ENCODE measurements at places on chromosomes 1 and 21.

DNA sequence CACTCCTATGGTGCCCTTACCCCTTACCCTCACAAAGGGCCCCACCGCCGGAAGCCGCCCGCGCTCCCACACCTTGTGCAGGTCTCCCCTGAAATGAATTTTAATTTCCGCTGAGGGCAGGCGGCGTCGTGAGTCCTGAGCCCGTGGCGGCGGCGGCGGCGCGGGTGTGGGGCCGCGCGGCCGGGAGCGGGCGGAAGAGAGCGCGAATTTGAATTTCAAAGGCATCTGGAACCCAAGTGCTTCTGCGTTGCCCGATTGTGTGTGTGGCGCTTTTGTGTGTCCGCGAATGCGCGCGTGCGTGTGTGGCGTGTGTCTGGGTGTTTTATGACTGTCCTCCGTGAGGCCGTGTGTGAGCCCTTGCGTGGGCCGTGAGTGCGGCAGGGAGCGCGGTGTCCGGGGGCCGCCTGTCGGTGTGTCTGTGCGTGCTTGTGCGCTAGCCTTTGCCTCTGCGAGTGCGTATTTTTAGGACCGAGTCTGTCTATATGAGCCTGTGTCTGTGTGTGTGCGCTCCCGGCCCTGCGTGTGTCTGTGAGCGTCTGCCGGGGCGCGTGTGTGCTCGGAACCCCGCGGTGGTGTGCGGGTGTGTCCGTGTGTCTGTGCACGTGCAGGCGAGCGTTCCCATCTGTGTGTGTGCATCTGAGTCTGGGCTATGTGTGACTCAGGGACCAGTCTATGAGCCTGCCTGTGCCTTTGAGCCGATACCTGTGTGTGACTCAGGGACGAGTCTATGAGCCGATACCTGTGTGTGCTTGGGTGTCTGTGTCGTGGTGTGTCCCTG is 7.9 kb upstream of the ADGRB2 start:
- no peak for DNase-seq

DNA sequence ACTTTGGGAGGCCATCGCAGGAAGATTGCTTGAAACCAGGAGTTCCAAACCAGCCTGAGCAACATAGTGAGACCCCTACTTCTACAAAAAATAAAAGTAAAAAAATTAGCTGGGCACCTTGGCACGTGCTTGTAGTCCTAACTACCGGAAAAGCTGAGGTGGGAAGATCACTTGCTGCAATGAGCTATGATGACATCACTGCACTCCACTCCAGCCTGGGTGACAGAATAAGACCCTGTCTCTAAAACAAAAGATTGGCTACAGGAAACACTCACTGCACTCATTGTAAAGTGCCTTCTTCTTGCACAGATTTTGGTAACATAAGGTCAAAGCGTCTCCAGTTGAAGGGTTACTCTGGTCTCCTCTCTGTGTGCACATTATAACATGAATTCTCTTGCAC is 305.7 kb downstream of the TM2D1 start:
- no peak for DNase-seq

DNA sequence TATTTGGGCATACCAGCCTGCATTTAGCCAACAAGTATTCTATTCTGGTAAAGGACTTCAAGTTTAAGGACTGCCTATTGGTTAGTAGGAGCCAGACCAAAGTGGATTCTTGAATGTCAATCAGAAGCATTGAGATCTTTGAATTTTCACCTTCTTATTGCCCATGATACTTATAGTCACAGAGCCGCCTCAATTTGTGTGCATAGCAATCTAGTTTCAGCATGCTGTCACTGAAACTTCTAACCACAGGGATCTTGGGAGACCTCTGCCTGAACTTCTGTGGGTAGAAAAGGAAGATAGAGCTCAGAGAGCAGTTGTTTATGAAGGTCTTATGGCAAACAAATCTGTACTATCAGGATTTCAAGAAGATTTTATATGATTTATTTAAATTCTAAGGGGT is 501.4 kb upstream of the USP24 start:
- no peak for DNase-seq

DNA sequence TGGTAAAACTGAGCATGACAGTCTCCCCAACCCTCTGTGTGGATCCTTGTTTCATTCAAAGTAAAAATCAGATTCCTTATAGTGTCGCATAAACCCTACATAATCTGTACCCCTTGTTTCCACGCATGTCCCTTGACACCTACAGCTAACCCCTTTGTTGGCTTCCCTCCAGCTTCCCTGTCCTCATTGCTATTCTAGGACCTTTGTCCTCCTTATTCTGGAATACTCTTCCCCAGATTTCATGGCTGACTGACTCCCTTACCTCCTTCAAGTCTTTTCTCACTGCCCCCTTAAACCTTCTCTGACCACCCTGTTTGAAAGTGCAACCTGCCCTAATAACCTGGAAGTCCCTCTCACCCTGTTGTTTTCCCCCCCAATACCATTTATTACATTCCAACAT is 4.0 kb downstream of the RNF11 start:
- DNase-seq = no peak

GRCh38 chr21:18771845-18772380 is 368.3 kb upstream of the TMPRSS15 start:
- DNase-seq = no peak

GRCh38 chr1:162639718-162640117 is 7.5 kb downstream of the DDR2 start:
- no peak for DNase-seq

GRCh38 chr1:207752456-207752998 is 673 bp downstream of the CD46 start:
- no peak for DNase-seq

- DNase-seq = no peak
Measured at GRCh38 chr1:15993666-15994065, 10.4 kb upstream of the SRARP start.

DNA sequence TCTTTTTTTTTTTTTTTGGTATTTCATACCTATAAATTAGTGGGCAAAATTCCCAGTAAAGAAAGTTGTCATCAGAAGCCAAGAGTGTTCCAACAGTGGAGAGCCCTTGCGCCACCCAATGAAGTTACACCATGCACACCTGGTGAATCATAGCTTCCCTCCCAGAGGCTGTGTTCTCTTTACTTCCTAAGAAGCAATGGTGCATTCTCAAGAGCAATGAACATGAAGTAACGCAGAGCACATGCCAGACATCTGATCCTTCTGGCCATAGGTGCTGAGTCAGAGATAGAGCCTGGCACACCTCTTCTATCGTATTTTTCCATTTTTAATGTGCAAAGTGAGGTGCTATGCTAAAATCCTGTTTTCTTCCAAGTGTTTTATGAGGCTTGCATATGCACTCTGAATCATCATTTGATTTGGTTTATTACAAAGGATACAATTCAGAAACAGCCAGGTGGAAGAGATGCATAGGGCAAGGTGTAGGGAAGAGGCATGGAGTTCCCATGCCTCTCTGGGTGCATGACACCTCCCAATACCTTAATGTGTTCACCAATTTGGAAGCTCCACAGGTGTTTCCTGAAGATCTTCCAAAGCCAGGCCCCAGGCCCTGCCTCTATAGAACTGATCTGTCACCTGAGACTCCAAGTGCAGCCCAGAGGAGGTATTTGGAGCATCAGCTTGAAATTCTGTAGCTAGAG is 408.0 kb downstream of the SIPA1L2 start:
- DNase-seq = no peak

GRCh38 chr1:180743868-180744267 is 112.0 kb downstream of the XPR1 start:
- DNase-seq = no peak

- DNase-seq = no peak
Measured at GRCh38 chr1:175250027-175250426, 57.5 kb upstream of the KIAA0040 start.

DNA sequence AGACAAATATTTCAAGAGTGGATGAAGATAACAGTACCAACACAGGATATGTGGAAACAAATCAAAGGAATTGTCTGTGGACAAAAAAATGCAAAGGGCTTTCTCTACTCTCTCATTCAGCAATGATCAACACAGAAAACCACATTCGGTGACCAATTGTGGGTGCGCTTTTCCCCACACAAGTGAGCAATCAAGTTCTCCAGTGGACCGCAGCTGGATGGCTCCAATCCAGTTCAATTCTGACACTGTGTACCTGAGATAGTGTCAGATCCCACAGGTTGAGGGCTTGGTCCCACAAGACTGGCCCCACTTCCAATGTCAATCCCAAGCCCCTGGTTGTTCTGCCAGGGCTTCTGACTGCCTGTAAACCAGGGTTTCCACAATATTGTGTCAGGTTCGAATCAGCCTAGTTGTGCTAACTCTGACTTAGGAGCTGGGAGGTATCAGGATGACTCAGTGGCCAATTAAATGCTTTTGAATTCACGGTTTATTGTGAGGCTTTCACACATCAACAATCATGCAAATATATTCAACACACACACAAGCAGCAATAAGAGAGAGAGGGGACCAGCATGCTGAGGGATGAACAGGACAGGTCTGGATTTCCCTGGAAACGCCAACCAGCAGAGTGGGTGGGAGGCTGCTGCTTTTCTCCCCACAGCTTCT is 87.0 kb upstream of the BTG3 start:
- no peak for DNase-seq

GRCh38 chr1:221761354-221762002 is 19.6 kb upstream of the DUSP10 start:
- no peak for DNase-seq

DNA sequence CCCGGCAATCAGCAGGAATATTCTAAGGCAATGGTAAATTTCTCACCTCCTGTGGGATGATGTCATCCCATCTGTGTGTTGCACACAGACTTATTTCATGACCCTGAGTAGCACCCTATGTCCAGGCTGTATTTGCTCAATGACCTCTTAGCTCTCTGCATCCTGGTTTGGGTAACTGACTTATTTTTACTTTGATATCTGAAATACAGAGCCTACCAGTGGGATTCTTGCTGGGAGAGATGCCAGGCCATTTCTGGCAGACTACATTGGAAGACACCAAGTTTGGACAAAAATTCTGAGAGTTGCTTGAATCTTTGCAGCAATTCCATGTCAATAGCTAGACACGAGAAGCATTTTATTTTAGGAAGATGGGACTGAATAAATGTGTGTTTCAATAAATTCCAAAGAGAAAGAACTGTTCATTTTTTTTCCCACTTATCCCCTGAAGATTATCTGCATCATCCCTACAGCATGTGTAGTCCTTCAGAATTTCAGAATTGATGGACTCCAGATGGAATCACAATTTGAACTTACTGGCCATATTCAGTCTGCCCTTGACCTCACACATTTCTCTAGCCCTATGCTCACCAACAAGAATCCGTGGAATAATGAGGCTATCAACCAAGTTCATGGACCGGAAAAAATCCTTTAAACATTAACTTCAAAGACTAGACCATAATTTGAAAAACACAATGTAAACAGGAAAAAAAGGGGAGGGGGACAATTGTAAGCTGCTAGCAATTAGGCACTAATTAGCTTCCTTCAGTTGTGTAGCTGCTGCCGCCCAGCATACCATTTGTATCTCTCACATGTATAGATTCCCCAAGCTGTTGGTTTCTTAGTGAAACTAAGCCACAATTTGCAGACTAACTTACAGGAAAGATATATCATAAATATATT is 226.5 kb downstream of the HMCN1 start:
- no peak for DNase-seq
